ENCODE measurements at places on chromosomes 5 and 9.

DNA sequence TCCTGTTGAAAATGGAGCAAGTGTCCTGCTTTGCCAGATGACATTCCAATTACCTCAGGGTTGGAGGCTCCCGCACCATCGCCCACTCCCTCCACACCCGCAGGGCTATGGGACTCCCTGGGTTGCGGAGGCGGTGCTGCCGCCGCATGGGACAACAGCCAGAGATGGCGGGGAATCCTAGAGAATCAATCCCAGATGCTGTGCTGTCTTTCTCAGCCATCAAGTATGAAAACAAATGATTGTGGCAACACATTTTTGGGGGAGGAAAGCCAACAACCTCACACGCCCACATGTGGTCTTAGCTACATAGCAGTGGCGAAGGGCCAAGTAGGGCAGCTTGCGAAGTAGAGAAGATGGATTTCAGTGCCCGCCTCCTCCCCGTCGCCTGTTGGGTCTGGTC lies 46.7 kb downstream of the IL31RA start:
- DNase-seq: no peak

- no peak for DNase-seq
Measured at GRCh38 chr9:17052626-17053025, 82.2 kb upstream of the CNTLN start.

- DNase-seq: no peak
Measured at GRCh38 chr9:35407846-35408245, 82.1 kb upstream of the RUSC2 start.

DNA sequence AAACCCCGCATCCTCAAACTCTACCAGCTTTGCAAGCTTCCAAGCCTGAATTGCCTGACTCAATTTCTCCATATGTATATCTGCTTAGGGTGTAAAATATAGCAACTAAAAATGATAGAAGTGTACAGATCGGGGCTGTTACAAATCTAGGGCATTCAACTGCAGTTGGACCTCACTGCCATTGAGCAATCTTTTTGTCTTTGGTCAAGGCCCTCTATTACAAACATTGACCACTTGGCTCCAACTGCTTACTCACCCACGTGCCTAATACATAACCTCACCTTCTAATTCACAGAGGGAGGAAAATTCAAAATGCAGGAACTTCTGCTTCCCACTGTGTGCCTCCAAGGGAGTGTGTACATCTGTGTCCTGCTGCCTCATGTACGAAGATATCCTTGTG lies 10.0 kb downstream of the LRRC70 start:
- DNase-seq: no peak

- DNase-seq: no peak
Measured at GRCh38 chr9:125284855-125285254, 23.2 kb downstream of the GAPVD1 start.

GRCh38 chr5:95647886-95648860 lies 1.6 kb downstream of the RFESD start:
- peak; percentile 56 for DNase-seq

DNA sequence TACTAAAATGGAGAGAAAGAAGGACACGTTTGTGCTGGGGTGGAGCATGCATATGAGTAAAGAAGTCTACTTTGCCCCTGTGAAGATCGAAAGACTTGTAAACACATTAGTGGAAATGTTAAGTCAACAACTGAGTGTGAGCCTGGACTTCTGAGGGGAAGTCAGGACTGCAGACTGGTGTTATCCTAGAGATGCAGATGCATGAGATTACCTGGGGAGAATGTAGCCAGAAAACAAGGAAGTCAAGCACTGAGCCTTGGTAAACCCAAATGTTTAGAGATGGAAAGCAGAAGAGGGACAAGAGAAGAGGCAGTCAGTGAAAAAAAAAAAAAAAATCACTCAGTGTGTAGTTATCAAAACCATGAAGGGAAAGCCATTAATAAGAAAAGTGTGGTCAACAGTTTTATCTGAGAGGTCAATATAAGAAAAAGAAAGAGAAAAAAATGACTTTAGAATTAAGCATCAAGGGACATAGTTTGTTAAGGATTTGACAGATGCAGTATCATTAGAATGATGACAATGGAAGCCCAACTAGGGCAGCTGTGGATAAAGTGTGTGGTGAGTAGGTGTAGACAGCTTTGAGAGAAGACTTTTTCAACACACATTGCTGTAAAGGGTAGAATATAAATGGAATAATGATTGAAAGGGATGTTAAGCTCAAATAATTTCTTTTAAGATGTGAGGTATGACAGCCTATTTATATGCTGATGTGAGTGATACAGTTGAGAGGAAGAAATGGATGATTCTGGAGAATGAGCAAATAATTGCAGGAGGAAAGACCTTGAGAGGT lies 22.2 kb downstream of the JAKMIP2 start:
- no peak for DNase-seq

DNA sequence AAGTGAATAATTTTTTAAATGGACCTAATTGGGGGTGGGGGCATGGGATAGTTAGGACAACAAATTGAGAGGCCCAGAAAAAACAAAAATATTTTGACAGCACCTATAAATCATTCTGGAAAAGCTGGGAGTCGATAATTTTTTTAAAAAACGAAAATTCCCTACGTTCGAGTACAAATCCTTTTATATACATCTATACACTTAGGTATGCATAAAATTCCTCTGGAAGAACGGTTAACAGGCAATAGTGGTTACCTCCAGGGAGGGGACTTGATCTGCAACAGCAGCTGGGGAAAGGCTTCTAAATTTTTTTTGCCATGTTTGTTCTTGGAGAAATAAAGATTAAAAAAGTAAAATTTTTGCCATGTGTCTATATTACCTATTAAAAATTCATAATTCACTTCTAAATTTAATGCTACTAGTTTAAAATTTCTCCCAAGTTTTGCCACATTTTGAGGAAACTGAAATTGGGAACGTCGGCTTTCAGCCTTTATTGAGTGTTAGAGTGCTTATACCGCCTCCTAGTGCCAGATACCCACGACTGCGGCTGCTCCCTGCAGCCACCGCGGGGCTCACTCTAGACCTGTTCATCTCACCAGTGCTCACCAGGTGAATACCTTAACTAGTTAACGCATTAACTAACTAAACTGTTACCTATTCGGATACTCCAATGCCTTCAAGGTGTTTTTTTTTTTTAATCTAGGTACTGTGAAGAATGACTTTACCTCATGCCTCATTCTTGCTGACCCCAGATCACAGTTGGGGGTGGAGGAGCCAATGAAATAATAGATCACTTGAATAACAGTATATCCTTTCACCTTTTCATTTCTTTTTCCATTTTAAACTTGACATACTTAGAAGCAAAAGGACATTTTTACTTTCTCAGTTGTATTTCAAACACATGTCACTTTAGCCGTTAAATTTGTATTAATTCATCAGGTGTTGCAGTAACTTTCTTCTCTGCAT lies 1.8 kb upstream of the BHMT start:
- peak; percentile 23 for DNase-seq

- DNase-seq: no peak
Measured at GRCh38 chr9:137108608-137109249, 5.8 kb downstream of the DPP7 start.

- DNase-seq: no peak
Measured at GRCh38 chr5:8471581-8471980, 602.6 kb downstream of the MTRR start.

GRCh38 chr9:117392992-117393391 lies 21.9 kb downstream of the ASTN2 start:
- no peak for DNase-seq

GRCh38 chr5:16265141-16265540 lies 85.5 kb upstream of the MARCHF11 start:
- no peak for DNase-seq

GRCh38 chr5:109837231-109837861 lies 147.6 kb downstream of the MAN2A1 start:
- no peak for DNase-seq

DNA sequence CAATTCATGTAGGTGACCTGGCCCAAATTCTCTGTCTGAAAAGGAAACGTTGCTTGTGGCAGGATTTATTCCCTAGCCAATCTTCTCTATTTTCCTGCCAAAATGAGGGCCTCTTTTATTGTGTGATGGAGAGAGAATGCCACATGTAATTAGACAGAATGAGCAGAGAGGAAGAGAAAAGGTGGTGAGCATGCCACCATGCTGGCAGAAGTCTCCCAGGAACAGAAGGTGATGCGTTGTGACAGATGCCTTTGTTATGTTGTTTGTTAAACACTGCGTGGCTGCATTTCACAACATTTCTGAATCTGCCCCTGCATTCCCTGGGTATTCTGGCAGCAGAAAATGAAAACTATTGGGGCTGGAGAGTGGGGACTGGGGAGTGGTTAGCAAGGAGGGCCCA lies 577.6 kb downstream of the TLR4 start:
- no peak for DNase-seq

- peak; percentile 75 for DNase-seq
Measured at GRCh38 chr5:102762095-102762534, 7.0 kb downstream of the PAM start.

DNA sequence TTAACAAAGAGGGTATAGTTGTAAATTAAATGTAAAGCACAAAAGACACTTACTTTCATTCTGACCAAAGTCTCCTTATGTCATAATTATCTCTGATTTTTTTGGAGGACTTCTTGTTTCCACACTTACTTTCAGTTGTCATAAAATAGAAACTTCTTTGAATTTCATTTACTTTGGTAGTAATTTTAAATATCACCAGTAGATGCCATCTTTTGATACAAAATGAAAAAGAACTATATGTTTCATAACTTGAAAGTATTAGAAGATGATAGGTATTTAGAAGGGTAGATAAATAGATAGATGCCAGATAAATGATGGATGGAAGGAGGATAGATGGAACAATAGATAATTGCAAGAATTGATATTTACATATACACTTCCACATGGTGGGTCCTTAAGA lies 1865.3 kb upstream of the CDH9 start:
- DNase-seq: no peak

DNA sequence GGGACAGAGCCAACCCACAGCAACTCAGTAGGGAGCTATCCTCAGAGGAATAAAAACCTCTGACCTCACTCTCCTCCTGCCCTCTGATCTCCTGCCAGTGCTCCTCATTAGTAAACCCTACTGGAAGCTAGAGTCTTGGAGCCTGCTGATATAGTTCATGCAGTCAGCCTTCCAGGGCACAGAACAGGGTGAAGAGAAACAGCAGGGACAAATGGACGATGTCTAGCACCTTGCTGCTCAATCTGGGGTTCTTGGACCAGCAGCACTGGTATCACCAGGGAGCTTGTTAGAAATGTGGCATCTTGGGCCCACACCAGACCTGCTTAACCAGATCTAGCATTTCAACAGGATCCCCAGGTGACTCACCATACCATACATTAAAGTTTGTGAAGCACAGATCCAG lies 5.5 kb upstream of the GALNT12 start:
- no peak for DNase-seq

DNA sequence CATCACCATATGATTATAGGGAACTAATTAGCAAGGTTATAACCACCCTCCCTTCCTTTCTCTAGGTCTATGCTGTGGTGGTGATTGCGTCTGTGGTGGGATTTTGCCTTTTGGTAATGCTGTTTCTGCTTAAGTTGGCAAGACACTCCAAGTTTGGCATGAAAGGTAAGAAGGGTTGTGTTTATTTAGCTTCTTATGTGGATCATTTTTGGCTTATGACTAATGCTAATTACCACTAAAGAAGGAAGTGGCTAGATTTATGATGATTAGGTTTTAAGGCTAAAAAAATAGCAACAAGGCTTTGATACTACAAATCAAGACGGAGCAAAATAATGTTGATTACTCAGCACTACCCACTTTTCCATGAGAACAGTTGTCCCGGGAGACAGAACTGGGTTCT lies 82.4 kb downstream of the NTRK2 start:
- DNase-seq: peak; percentile 45

DNA sequence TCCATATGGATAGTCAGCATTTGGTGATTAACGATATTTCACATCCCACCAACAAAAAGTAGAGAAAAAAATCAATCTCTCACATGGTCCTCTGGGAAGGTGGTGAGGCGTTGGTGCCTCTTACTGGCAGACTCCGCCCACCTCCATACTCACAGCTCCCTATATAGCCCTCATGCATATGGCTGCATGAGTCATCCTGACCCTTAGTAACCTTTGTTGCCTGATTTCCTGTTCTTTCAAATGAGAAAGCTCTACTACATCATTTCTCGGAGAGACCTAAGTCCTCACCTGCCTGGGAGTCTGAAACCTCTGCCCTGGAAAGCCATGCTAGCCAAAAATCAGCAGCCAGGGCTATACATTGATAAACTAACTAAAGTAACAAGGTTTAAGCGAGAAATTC lies 33.3 kb upstream of the ABCA1 start:
- DNase-seq: peak; percentile 82

GRCh38 chr9:91945277-91946085 lies 4.5 kb downstream of the ROR2 start:
- no peak for DNase-seq

GRCh38 chr5:24497145-24497544 lies 147.6 kb downstream of the CDH10 start:
- no peak for DNase-seq

GRCh38 chr5:65338606-65339151 lies 143.0 kb downstream of the ADAMTS6 start:
- no peak for DNase-seq

- no peak for DNase-seq
Measured at GRCh38 chr9:77435277-77435676, 212.8 kb downstream of the GNA14 start.

DNA sequence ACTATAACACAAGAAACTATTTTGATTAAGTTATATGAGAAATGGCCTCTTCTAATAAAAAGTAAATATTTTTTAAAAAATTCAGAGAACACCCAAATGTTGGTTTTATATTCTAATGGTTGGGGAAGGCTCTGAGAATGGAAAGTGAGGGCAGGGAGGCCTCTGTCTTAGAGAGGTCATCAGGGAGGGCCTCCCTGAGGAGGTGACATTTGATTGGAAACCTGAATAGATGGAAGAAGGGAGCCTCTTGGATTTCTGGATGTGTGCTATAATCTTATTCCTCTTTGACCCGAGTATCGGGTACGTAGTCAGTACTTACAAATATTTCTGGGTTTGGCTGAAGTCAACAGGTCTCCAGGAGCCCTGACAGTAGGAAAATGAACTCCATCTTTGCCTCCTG lies 26.1 kb upstream of the GRPEL2 start:
- no peak for DNase-seq

DNA sequence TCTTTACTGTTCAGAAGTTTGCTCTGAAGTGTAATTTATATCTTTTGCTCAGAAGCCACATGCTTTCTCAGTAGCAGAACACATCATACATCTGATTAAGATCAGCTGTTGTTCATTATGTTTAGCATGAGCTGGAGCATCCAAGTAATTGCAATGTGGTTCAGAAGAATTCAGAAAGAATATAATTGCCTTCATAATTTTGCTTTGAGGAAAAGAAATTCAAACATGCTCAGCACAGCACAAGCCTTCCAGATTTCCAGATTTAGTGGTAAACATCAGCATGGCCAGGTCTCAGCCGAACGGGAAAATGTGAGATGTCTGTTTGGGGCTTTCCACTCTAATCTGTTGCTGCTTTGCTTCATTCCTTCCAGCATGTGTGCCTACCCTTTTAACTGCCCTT lies 65.9 kb downstream of the ITGA1 start:
- no peak for DNase-seq

DNA sequence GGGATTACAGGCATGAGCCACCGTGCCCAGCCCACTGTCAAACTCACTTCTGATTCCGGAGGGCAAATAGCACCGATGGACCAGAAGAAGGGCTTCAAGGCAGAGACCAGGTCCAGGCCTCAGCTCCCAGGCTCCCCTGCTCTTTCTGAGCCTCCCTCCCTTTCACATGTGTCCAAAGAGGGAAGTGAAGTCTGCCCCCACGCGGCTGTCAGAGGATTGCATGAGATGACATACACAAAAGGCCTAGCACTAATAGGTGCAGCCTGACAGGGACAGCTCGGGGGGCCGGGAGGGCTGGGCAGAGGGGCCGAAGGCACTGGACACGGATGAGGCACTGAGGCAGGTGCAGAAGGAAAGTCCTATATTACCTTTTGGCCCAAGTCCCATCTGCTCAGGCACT lies 16.1 kb downstream of the FBP1 start:
- DNase-seq: peak; percentile 39
